Psoas muscle (tissue), 8 donors: ENCODE measurements at places on chromosomes 4 and X.

DNA sequence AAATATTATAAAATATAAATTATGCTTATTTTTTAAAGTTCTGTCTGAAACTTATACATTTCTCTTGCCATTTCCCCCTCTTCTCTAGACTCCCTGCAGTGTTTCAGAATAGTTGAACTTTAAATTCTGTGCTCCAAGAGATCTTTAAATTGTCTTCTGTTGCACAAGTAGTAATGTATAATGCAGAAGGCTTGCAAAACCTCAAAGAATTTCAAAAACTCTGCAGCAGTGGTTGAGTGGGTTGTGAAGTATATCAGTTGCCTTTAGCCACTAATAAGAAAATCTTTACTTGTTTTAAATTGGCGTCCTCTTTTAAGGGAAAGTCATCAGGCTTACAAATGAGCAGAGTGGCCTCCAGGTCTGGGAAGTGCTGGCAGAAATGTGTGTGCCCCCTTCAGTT, 1153.3 kb upstream of the PABPC4L start:
- DNase-seq, result no peak

- DNase-seq, result no peak
These were observed 112.8 kb upstream of the ATXN3L start for GRCh38 chrX:13432414-13433297.

- no peak for DNase-seq
These were observed 1.1 kb upstream of the LCORL start for GRCh38 chr4:18022572-18023050.

GRCh38 chr4:151052785-151053184, 37.7 kb upstream of the LRBA start:
- no peak for DNase-seq

DNA sequence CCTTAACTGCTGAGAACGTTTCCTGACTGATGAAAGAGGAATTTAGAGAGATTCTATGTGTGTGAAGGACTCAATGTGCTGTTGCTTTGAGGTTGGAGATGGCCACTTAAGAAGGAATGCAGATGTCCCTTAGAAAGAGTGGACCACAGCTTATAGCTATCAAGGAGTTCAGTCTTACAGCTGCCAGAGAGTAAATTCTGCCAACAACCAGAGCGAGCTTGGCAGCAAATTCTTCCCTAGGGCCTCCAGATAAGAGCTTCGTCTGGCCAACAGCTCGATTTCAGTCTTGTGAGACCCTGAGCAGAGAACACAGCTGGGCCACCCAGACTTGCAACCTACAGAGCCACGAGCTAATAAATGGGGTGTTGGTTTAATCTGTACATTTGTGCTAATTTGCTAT, 21.8 kb downstream of the MID1 start:
- DNase-seq, result no peak

DNA sequence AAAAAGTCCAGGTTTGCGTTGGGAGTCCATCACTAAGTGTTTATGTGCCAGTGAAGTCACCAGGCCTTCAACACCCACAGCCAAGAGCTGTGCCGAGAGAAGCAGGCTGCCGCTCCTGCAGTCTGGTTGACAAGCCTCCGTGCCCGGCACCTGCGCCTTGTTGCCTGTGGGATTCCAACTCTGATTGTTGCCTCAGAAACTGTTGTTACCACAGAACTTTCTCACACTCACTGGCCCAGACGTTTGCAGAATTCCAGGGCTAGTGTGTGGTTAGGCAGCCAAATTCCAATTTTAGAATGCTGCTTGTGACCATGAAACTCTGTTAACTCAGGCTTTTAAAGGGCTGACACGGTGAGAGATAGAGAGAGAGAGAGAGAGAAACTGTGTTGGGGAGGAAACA, 119.5 kb upstream of the LIMCH1 start:
- DNase-seq, result peak; percentile 87

DNA sequence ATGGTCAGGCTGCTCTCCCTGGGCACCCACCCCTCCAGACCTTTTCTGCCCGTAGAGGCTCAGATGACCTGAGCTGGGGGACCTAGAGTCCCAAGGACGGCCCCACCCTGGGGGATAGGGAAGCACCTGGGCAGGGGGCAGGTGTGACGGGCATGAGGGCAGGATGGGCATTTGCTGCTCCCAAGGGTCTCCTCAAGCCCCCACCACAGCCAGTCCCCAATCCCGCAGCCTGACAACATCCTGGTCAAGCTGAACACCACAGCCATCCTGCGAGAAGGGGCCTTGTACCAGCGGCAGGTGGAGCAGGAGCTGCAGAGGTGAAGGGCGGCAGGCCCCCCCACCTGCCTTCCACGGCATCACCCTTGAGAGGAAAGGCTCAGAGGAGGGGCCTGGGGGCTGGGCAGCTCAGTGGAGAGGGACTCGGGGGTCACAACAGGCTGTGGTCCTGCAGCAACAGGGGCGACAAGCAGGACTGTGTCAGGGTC, 17.8 kb upstream of the RNF4 start:
- DNase-seq, result peak; percentile 24

DNA sequence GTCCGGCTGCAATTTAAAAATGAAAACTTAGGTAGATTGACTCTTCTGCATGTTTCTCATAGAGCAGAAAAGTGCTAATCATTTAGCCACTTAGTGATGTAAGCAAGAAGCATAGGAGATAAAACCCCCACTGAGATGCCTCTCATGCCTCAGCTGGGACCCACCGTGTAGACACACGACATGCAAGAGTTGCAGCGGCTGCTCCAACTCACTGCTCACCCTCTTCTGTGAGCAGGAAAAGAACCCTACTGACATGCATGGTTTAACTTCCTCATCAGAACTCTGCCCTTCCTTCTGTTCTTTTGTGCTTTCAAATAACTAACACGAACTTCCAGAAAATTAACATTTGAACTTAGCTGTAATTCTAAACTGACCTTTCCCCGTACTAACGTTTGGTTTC, 41.0 kb downstream of the MAP7D3 start:
- no peak for DNase-seq

GRCh38 chrX:111850975-111851374, 25.0 kb upstream of the TRPC5OS start:
- DNase-seq, result no peak

GRCh38 chrX:121831601-121832000, 784.2 kb downstream of the GLUD2 start:
- DNase-seq, result no peak

DNA sequence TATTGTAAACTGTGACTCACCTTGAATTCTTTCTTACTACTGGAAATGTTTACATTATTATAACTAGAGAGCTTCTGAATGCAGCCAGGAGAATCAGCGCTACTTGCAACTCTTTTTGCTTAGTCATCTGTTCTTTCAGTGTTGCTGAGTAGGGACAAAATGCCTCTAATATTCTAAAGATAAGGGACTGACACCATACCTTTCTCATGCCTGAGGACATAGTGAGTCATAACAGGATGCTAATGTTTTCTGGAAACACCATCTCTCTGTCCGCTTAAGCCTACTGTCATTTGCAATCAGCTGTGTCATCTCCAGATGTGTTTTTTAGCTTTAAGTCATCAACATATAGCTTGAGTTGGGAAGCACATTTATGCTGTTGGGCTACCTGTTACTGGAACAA, 108.3 kb downstream of the QRFPR start:
- DNase-seq, result no peak

GRCh38 chr4:10640561-10641201, 43.9 kb downstream of the CLNK start:
- no peak for DNase-seq

GRCh38 chrX:118631586-118631985, 95.8 kb upstream of the IL13RA1 start:
- DNase-seq, result no peak

DNA sequence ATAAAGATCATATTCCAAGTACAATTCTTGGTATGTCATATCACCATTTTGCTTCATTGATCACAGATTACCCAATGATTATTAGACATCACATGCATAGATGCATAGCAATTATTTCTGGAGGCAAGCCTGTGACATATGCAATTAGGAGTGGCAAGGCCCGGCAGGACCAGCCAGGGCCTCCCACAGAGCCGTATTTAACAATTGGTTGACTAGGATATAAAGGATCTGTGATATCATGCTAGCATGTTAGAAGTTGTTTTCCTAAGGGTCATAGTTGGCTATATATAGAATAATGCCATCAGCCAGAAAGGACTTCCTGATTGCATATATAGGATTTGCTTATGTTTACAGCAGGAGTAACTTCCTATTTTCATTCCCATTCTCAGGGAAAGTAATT, 103.5 kb upstream of the OTUD4 start:
- DNase-seq, result no peak

- no peak for DNase-seq
These were observed 4.0 kb downstream of the LRPAP1 start for GRCh38 chr4:3527914-3528876.

DNA sequence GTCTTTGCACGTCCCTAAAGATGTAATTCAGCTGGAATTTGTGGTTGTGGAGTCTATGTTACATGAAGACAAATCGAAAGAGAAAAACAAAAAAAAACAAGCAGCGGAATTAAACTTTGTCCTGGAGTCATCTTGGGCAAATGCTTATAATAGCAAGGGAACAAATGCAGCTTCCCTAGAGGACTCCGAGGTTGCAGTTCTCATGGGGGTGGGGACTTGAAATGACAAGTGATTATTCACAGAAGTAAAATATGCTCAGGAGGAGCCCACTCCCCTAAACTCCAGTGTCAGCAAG, 362.4 kb downstream of the ARHGAP24 start:
- DNase-seq, result no peak

- DNase-seq, result no peak
These were observed 16.3 kb downstream of the SPRY1 start for GRCh38 chr4:123412700-123413512.

- no peak for DNase-seq
These were observed 440.0 kb downstream of the PCDH7 start for GRCh38 chr4:31160146-31160545.

DNA sequence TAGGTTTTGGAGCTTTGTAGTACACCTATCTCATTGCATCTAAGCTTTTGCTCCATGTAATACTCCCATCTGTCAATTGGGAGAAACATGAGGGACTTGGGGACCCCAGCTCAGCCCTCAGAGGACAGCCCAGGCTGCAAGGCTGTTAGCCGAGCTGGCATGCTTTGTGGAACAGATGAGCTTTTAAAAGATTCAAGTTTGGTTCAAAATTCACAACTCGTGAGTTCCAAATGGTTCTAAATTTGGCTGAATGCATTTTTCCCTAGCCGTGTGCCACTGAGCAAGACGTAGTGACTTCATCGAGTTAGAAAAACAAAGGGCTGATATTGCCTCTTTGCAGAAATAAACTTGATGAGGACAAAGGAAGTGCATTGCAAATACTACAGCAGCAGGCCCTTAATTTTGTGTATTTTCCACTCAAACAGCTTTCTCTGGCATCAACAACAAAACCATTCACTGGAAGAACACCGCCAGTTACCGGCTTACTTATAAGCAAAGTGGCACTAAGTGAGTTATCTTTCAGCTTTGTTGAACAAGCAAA, 165.0 kb upstream of the HS3ST1 start:
- DNase-seq, result no peak

DNA sequence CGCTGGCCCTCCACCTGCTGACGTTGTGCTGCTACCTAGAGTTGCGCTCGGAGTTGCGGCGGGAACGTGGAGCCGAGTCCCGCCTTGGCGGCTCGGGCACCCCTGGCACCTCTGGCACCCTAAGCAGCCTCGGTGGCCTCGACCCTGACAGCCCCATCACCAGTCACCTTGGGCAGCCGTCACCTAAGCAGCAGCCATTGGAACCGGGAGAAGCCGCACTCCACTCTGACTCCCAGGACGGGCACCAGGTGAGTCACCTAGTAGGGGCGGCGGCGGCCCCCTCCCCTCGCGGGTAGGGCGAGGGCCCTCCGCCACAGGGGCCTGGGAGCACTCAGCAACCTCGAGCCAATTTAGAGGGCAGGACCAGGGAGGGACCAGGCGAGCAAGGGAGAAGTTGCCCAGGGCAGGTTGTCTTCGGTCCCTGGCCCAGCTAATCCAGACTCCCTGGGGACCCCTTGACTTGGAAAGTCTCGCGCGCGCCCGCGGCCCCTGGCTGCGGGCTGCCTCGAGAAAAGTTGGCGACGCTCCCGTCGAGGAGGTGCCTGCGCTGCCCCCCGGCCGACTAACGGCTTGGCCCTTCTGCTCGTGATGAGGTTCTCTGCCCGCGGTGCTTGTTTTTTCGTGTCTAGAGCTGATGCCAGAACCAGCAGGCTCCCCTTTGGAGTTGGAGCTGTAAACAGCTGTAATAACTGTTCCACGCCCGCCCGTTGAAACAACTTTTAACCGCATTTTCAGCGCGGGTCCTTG, 717 bp downstream of the EDA start:
- peak; percentile 27 for DNase-seq

GRCh38 chr4:112516471-112517066, 589 bp upstream of the NEUROG2 start:
- peak; percentile 21 for DNase-seq

DNA sequence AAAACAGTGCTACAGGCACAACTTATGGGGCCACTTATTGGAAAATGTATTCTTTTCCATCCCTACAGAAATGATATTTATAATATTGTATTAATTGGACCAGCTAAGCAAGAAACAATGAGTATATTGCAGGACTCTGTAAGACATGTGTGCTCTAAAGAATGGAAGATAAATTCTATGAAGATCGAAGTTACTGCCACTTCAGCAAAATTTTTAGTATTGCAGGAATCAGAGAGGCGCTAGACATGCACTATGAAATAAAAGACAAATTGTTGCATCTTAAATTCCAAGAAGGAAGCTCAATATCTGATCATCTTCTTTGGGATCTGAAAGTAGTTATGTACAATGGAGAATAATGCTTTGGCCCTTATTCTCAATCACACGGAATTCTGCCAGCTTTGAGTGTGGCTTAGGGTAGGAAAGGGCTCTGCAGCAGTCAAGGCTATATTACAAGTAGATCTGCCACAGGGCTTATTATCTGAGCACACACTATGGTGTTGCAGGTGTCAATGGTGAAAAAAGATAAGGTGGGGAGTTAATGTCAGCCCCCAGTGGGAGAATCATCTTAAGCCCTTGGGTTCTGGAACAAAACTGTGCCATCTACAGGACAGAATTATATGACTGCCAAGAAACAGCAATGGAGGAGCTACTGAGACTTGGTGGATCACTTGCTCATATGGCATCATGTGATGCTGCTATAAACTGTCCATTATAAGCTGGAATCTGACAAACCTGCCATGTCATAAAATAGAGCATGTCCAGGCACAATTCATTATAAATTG, 334.0 kb upstream of the NDST3 start:
- no peak for DNase-seq

- peak; percentile 30 for DNase-seq
These were observed 39.9 kb upstream of the PCDH19 start for GRCh38 chrX:100449696-100450608.

GRCh38 chr4:15451866-15452765, 17.6 kb upstream of the CC2D2A start:
- DNase-seq, result no peak

DNA sequence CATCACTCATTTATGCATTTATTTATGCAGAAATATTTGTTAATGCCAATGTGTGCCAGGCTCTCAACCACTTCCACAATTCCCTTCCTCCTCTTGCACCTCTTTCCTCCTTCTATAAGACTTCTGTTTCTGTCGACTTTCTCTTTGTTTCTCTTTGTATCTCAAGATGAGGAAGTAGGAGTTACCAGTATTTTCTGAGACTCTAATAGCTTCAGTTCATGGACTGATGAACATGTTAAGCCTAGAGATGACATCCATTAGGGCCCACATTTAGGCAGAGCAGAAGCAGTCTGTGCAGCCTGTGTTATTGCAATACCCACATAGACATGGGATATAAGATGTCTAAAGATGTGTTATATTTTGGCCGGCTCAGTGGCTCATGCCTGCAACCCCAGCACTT, 241.8 kb upstream of the SMIM31 start:
- no peak for DNase-seq

- no peak for DNase-seq
These were observed 39.5 kb upstream of the ZFX start for GRCh38 chrX:24110069-24110468.
